ENCODE measurements at places on chromosomes 13 and 19. TPM values are rescaled to one million over a fixed set of nuclear protein-coding genes. Genes with fewer than 3 reads are reported as not detected.

NUMBL gene
- 81.6 TPM for total RNA-seq

PLIN5 gene
- 0.13 TPM for total RNA-seq

NLRP5 gene
- 0.07 TPM for total RNA-seq

FXYD7 gene
- 0.14 TPM for total RNA-seq

BEST2 gene
- total RNA-seq = 4.3 TPM

TMIGD2 gene
- total RNA-seq = not detected

RPL21 gene
- total RNA-seq = 1,173 TPM

CYP4F8 gene
- not detected for total RNA-seq

OR7C1 gene
- total RNA-seq = not detected

SULT2B1 gene
- total RNA-seq = 17.2 TPM

ZNF85 gene
- not detected for total RNA-seq

TNFRSF19 gene
- 3.8 TPM for total RNA-seq

ANKRD27 gene
- 37.4 TPM for total RNA-seq

CGB1 gene
- 0.14 TPM for total RNA-seq

GRIN2D gene
- 7.8 TPM for total RNA-seq

CYP2F1 gene
- total RNA-seq = not detected

ERCC2 gene
- total RNA-seq = 11.9 TPM

TEX29 gene
- not detected for total RNA-seq

UPK1A gene
- 0.47 TPM for total RNA-seq

LGALS14 gene
- not detected for total RNA-seq

PDS5B gene
- total RNA-seq = 13.2 TPM

NLRP4 gene
- total RNA-seq = not detected

WDR87 gene
- not detected for total RNA-seq

KLK2 gene
- not detected for total RNA-seq

VASP gene
- 226 TPM for total RNA-seq

ZNF20 gene
- not detected for total RNA-seq

CFAP97D2 gene
- not detected for total RNA-seq

RNF113B gene
- total RNA-seq = not detected

OR7A10 gene
- not detected for total RNA-seq

FPR3 gene
- not detected for total RNA-seq

ZNF560 gene
- not detected for total RNA-seq
